T-helper 1 cell (primary cell): ENCODE measurements at places on chromosomes 1 and 21.

GRCh38 chr1:64121766-64122385 is 81.5 kb upstream of the UBE2U start:
- DNase-seq, result no peak

DNA sequence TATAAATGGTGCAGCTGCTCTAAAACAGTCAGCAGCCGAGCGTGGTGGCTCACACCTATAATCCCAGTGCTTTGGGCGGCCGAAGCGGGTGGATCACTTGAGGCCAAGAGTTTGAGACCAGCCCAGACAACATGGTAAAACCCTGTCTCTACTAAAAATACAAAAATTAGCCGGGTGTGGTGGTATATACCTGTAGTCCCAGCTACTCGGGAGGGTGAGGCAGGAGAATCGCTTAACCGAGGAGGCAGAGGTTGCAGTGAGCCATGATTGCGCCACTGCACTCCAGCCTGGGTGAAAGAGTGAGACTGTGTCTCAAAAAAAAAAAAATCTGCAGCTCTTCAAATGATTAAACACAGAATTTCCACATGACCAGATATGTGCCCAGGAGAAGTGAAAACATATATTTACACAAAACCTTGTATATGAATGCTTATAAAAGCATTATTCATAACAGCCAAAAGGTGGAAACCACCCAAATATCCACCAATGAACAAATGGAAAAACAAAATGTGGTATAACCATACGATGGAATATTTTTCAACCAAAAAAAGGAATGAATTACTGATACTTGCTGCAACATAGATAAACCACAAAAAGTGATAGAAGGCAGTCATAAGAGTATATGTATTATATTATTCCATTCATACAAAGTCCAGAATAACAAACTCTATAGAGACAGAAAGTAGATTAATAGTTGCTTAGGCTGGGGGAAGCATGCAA is 14.1 kb downstream of the EPS15 start:
- DNase-seq, result no peak

GRCh38 chr1:191320062-191320461 is 838.2 kb upstream of the RGS18 start:
- no peak for DNase-seq

DNA sequence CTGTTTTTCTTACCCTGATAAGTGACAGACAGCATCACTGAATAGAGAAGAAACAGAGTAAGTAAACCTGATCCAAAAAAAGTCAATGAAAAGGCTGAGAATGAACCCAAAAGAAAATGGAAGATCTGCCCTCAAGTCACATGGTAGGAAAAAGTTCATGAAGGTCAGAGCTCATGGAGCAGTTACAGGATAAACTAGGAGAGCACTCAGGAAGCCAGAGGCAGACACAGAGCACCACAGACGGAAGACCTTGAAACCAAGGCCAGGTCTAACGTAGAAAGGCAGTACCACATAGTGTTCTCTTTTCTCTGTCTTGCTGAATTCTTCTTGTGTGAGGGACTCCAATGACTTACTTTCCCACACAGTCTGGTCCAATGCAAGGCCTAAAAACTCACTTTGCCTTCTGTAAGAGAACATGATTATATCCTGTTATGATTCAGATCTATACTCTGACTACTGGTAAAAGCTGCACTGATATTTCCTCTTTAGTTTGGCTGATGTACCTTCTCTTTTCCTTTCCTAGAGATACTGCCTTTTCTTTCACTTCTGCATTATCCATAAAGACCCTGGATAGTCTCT is 40.8 kb downstream of the RTCA start:
- no peak for DNase-seq

DNA sequence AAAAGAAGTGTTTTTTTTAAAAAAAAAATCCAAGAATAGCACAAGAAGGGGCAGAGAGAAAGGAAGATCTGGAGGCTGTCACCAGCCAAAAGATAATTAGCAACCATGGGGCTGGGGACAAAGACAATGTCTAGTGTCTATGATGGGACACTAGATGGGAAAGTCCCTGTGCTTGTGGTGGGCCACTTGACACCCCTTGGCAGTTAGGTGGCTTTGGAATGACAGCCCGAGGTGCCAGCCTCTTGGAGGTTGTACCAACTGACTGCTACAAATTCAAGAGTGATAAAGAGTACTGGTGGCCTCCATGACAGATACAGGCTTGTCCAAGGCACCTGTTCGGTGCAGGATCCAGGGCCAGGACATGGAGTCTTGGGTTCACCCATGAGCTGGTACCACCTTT is 21.6 kb downstream of the ATP2B4 start:
- DNase-seq, result no peak

- DNase-seq, result no peak
Measured at GRCh38 chr1:29673228-29673500, 436.8 kb downstream of the PTPRU start.

- no peak for DNase-seq
Measured at GRCh38 chr21:41877901-41878830, 978 bp downstream of the PRDM15 start.

DNA sequence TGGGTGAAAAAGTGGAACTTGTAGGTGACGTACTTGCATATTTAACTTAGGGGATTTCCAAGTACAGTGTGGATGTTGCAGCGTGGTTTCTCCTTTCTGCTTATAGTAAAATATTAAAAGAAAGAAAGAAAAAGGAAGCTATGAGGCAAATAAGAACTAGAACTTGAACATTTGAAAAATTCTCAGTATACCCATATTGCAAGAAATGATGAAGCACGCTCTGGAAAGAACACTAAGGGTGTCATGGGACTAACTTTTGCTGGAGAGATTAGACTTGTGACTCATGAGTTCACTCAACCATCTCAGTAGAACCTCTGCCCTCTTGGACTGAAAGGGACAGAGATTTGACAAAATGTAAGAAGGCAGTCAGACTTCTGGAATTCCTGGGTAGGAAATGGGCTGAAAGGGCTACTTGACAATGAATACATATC is 704.5 kb upstream of the ADGRL4 start:
- no peak for DNase-seq

- DNase-seq, result no peak
Measured at GRCh38 chr1:52348704-52349300, 17.2 kb downstream of the CC2D1B start.

GRCh38 chr1:4150262-4150661 is 250.2 kb upstream of the C1orf174 start:
- no peak for DNase-seq

- no peak for DNase-seq
Measured at GRCh38 chr1:39297551-39297950, 93.1 kb downstream of the MACF1 start.

DNA sequence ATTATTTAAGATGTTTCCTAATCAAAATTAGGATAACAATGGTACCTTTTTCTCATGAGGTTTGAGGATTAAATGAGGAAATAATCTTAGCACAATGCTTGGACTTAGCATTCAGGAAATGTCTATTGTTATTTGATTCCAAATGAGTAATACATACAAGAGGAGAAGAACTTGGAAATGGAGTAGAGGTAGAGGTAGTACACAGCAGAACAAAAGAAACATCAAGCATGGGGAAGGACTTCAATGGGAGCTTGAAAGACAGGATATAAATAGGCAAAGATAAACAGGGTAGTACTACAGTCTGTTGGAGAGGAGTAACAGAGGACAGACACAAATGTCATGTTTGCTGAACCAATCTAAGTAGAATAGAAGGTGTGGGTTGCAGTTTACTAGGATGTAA is 59.5 kb upstream of the RGS2 start:
- no peak for DNase-seq

DNA sequence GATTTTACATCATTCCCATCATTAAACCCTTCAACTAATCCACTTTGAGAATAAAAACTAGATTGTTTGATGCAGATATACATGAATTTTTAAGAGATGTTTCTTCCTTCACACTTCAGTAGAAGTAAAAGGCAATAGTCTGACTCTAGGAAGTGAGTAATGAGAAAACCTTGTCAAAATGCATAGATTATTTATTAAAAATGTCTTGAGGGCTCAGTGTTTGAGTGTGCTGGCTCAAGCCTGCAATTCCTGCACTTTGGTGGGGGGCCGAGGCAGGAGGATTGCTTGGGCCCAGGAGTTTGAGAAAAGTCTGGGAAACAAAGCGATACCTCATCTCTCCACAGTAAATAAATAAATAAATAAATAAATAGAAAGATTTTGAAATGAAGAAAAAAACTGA is 177.1 kb downstream of the NEGR1 start:
- no peak for DNase-seq

GRCh38 chr1:202164271-202165037 is 4.1 kb upstream of the PTPN7 start:
- DNase-seq, result peak; percentile 77

GRCh38 chr1:186662752-186663151 is 17.5 kb downstream of the PTGS2 start:
- DNase-seq, result no peak

DNA sequence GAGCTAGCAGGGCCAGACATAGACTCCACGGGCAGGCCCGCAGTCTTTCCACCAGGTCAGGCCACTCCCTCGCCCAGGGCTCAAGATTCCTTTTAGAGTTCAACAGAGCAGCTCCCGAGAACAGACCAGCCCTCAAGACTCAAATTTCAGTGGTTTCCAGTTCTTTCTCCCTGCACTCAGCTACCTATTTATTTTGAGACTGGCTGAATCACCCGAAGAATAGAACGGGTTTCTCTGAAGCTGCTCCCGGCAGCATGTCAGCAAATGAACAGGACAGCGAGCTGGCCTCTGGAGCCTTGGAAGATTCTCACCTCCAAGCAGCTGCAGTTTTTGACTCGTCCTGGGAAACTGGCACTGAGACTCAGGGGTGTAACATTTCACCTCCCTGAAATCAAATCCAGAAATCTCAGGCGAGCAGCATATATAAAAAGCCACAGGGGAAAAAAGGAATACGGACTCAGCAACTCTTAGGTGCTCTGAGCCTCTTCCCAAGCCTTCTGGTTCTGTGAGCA is 177.9 kb downstream of the CLIC6 start:
- DNase-seq, result no peak

DNA sequence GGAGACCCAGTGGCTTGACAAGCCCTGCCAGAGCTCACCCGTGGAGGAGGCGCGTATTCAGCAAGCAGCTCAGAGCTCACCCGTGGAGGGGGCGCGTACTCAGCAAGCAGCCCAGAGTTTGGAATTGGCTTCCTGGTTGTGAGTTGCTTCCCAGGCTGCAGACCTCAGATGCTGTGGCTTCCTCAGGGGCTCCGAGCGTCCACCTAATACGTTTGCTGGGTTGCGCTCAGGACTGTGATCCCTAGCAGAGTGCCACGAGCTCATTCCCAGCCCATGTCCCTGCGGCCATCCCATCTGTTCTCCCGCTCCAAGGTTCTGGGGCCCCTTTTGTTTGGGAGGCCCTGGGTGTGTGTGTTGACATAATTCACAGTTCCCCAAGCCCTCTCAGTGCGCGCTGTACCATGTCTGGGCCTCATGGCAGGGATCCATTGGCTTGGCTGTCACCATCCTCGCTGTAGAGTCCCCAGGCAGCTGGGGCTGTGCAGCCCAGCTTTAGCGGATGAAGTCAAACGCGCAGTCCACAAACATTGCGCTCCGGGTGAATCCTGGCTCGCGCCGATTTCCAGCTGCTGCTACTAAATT is 3.6 kb downstream of the AJAP1 start:
- DNase-seq, result no peak

- DNase-seq, result no peak
Measured at GRCh38 chr1:47774986-47775834, 222.0 kb downstream of the TRABD2B start.
